Activated B cell treated with CpG ODN at 0.5 μM for 24 hours (primary cell): ENCODE measurements at places on chromosomes 5 and 9. TPM values are rescaled to one million over a fixed set of nuclear protein-coding genes. Genes with fewer than 3 reads are reported as not detected.
A peak's percentile ranks its signal among the peaks of the same experiment; 100 is the strongest.

The NCBP1 gene
- 31.3 and 36.3 TPM in 2 replicates for total RNA-seq

- no peaks in the 10 kb centered on the region for H3K36me3 ChIP-seq
- H3K4me1 ChIP-seq, result no peaks in the 10 kb centered on the region
- no peak overlapping the region for H3K27ac ChIP-seq
- DNase-seq, result no peak
Measured at GRCh38 chr5:173495225-173495904, 121.1 kb downstream of the BOD1 start.

The NMUR2 gene
- total RNA-seq, result not detected in 2 replicates

DNA sequence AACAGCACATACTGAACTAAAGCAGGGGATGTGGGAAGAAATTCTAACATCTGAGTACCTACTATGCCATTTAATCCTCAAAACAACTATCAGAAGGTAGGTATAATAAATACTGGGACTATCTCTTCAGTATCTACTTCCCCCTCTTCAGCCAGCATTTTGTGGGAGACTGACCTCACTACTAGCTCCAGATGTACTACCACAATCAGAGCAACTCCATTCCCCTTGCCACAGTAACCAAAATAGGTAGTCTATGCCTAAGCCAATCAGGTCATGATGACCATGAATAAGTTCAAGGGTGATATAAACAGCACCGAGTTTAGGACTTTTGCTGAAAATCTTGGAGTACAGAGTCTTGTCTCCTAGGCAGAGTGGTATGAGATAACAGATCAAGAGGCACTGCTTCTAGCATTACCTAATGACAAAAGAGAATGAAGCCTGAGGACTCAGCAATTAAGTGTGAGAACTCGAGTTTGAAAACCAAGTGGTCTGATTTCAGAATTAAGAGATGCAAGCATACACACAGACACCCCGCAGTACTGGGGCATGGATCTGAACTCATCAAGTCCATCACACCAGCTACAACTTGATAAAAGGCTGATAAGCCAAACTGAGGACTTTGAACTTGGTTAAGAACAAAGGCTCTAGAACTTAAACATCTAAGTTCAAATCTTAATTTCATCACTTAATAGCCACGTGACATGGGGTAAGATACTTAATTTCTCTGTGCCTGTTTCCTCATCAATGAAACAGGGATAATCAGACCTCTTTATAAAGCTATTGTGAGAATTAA, 9.7 kb downstream of the FNIP1 start:
- no peak overlapping the region for H3K4me3 ChIP-seq
- no peaks in the 10 kb centered on the region for H3K27me3 ChIP-seq
- DNase-seq, result no peak
- H3K27ac ChIP-seq, result no peak overlapping the region
- peaks cover 16% of the 10 kb centered on the region for H3K36me3 ChIP-seq
- peaks cover 56% of the 10 kb centered on the region for H3K4me1 ChIP-seq

DNA sequence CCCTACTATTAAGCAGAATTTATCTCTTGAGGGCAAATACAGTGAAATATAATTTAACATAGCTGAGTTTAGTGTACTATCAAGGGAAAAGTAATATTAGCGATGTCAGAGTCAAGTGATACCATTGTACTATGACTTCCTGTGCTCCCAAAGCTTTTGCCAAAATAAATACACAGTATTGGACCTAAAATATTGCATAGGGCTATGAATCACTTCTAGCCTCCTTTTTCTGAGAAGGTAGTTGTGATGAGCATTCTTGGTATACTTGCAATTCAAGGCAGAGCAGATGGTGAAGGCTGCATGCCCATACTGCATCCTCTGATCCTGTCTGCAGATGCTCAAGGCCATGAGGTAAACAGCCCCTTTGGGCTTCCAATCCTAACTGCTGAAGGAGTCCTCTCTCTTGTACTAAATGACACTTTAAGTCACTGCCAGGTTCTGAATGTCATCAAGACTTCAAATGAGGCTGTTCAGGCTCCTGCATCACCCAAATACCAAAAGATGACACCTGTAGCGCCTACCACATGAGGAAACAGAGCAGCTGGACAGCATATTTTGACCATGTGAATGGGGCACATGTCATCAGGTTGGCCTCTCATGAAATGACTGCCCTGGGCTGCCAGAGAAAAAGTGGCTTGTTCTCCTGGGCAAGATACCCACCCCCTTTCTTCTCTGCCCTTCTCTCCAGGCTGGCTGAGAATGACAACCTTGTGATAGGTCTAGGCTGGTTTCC, 29.7 kb upstream of the PPP2CA start:
- no peak overlapping the region for H3K27ac ChIP-seq
- H3K4me3 ChIP-seq, result no peak overlapping the region
- no peaks in the 10 kb centered on the region for H3K4me1 ChIP-seq
- no peak for DNase-seq
- H3K27me3 ChIP-seq, result peaks cover 10% of the 10 kb centered on the region
- no peaks in the 10 kb centered on the region for H3K36me3 ChIP-seq

The IFNA4 gene
- total RNA-seq, result not detected in 2 replicates

DNA sequence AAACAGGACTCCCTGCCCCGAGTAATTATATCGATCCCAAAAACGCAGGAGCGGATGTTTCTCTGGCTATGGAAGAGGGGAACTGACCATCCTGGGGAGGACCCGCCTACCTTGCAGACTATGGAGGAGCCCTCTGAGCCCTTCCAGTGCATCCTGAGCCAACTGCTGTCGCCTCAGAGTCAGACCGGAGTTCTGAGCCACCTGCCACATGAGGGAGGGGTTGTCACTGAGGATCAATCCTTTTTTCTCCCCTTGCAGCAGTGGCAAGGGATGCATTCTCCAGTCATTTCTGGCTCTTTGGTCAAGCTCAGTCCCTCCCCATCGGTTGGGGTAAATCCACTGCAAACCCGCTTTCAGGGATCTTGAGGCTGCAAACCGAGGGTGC, 709 bp downstream of the FANCG start:
- H3K36me3 ChIP-seq, result peaks cover 14% of the 10 kb centered on the region
- no peak for DNase-seq
- H3K27ac ChIP-seq, result peak overlapping the region; percentile 74
- peaks cover 22% of the 10 kb centered on the region for H3K4me1 ChIP-seq
- peak overlapping the region; percentile 88 for H3K4me3 ChIP-seq

- no peaks in the 10 kb centered on the region for H3K27me3 ChIP-seq
- H3K4me1 ChIP-seq, result no peaks in the 10 kb centered on the region
- no peak overlapping the region for H3K4me3 ChIP-seq
- H3K36me3 ChIP-seq, result no peaks in the 10 kb centered on the region
Measured at GRCh38 chr9:115978659-115979096, 174.9 kb upstream of the PAPPA start.
